ENCODE measurements at places on chromosomes 5 and 9.

DNA sequence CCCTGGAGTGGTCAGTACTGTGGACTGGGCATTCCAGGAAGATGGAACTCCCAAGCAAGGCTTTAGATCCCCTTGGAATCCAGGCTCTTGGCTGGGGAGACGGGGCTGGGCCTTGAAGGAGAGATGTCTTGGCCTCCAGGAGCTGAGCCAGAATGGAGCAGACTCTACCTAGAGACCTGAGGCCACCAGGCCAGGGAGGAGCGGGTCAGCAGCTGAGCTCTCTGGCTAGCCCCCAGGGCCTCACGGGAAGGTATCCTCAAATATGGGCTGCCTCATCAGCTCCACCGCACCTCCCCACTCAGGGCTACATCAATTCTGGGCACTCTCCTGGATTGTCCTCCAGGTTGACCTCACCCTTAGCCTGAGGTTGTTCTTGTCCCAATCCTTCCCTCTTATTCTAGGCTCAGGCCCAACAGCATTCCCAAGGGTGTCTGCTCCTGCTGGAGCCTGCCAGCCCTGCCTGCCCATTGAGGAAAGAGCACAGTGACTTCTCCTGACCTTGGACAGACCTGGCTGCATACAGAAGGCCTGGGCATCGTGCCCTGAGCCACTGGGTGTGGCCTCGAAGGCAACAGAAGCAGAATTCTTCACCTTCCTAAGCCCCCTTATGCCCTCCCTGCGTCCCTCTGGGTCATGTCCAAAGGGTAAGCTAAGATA lies 3.0 kb upstream of the PDLIM4 start:
- H3K27me3 ChIP-seq, result no peaks in the 10 kb centered on the region
- no peak overlapping the region for H3K27ac ChIP-seq
- no peaks in the 10 kb centered on the region for H3K36me3 ChIP-seq
- no peak overlapping the region for H3K4me3 ChIP-seq

DNA sequence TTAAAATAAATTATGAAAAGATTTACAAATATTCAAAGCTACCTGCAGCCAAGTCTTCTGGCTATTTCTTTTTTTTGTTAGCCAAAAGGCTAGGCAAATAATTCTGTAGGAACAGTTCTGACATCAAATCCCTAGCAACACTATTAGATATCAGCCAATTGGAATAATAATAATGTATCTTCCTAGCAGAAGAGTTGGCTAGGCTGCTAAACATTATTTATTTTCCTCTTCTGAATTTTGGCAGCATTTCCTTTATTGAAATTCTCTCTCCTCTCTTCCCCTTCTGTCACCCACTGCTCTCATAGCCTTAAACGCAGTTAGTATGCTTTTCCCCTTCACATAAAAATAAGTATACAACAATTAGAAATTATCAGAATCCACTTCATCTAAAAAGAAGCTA lies 42.6 kb downstream of the ZDHHC21 start:
- no peak for DNase-seq
- no peaks in the 10 kb centered on the region for H3K36me3 ChIP-seq
- no peak overlapping the region for H3K27ac ChIP-seq

DNA sequence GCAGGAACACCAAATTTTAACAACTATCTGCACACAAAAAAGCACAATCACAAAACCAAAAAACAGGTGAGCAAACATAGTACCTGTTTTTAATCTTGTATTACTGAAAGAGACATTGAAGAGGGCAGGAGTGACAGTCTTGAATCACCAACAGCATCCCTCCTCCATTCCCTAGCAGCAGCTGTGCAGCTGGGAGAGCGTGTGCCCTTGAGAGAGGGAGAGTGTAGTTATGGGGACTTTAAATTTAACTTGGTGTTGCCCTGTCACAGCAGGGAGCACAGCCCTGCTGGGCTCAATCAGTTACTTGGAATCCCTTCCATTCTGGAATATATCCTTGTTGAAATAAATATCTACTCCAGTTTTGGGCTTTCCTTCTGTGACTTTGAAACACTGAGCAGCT lies 1938.7 kb upstream of the NUDT12 start:
- no peaks in the 10 kb centered on the region for H3K4me1 ChIP-seq
- DNase-seq, result no peak
- H3K27me3 ChIP-seq, result no peaks in the 10 kb centered on the region
- no peak overlapping the region for H3K4me3 ChIP-seq

- H3K4me1 ChIP-seq, result no peaks in the 10 kb centered on the region
- H3K4me3 ChIP-seq, result no peak overlapping the region
- no peak overlapping the region for H3K27ac ChIP-seq
- no peaks in the 10 kb centered on the region for H3K36me3 ChIP-seq
Measured at GRCh38 chr5:66851306-66851705, 255.1 kb downstream of the MAST4 start.

DNA sequence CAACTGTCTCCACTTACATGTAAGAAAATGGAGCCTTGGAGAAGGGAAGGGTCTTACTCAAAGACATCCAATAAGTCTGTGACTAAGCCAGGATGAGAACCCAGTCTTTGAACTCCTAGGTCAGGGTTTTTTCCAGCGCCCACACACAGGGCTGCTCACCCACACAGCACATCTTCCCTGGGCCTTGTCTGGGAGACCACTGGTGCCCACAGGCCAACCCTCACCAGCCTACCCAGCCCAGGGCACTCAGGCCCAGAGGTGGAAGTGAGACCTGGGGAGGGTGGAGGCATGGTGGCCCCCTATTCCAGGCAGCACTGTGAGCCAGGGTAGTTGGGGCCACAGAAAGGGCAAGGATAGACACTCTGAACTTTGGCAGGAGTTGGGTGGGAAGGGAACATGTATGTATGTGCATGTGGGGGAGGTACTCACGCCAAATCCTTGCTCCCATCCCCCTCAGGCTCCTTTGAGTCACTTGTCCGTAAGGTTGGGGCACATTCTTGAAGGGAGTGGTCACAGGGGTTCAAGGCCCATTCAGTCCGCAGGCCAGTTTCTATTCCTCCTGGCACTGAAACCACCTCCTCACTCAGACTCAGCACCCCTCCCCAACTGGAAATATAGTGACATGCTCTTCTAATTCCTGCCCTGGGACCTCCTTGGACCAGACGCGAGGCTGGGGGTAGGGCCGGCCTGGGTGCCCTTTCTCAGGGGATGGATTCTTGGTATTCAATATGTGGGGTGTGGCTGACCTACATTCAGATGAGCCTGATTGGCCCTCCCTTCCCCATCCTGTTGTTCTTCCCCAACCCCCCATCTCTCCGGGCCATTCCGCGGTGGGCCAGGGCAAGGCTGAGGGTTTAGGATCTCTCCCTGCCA lies 2.9 kb upstream of the SLC4A9 start:
- DNase-seq, result no peak
- no peak overlapping the region for H3K4me3 ChIP-seq
- H3K27me3 ChIP-seq, result no peaks in the 10 kb centered on the region
- H3K4me1 ChIP-seq, result no peaks in the 10 kb centered on the region

DNA sequence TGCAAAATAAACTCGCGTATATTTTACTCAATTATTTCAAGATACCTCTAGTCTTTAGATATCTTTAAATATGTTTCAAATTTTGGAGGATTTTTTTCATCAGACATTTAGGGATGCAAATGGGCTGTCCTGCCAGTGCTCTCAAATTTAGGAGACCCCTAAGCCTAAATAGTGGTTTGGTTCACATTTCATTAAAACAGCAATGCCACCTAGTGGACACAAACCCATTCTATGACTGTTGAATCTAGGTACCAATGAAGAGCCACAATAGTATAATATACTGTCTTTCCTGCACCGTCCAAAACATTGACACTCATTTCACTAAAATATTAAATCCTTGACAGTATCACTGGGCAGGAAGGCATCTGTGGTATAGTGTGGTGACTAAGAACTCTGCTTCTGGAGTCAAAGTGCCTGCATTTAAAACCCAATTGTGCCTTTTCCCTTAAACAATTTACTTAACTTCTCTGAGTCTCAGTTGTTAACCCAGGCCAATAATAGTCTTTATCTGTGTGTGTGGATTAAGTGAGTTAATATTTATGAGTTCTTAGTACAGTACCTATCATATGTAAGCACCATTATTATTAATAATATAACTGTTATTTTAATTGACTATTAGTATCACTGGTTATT lies 148.0 kb downstream of the RORB start:
- no peaks in the 10 kb centered on the region for H3K36me3 ChIP-seq
- peaks cover 3% of the 10 kb centered on the region for H3K27me3 ChIP-seq
- no peak overlapping the region for H3K4me3 ChIP-seq

DNA sequence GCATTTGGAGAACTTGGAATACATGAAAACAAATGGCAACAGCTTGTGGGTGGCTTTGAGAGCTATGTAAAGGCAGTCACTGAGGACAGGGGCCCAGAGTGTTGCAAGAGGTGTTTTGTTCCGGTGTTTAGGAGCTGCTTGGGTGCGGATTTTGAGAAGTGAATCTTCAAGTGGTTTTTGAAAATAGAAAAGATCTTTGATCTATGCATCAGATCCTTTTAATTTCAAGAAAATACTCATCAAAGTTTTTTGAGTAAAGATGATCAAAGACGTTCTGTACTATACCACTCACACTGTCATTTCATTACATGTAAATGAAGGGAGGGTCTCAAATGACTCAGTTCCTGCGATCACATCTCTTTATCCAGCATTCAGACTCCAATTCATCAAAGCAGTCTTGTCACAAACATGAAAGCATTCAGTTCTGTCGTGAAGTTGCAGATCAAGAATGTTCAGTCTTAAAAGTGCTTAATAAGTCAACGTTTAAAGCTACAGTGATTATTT lies 112.5 kb downstream of the WDR41 start:
- peak; percentile 45 for DNase-seq
- peaks cover 4% of the 10 kb centered on the region for H3K27me3 ChIP-seq
- H3K4me3 ChIP-seq, result no peak overlapping the region
- H3K4me1 ChIP-seq, result no peaks in the 10 kb centered on the region
- no peaks in the 10 kb centered on the region for H3K36me3 ChIP-seq

DNA sequence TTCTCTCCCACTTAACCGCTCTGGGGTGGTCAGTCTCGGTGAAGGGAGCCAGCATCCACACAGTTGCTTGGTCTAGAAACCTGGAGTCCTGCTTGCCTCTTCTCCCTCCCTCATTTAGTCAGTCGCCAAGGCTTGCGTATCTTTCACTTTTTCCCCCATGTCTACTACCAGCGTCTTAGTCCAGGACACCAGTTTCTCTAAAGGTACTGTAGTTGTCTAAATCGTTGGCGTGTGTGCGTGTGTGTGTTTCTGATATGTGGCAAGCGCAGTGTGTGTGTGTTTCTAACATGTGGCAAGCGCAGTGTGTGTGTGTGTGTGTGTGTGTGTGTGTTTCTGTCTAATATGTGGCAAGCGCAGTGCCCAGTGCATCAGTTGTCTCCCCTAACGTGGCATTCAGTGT lies 641 bp downstream of the ATP6V1G1 start:
- H3K4me1 ChIP-seq, result peaks cover 34% of the 10 kb centered on the region
- DNase-seq, result no peak
- H3K27ac ChIP-seq, result peak overlapping the region; percentile 92
- peak overlapping the region; percentile 84 for H3K4me3 ChIP-seq
- no peaks in the 10 kb centered on the region for H3K27me3 ChIP-seq

GRCh38 chr5:134174841-134175839 lies 1.6 kb downstream of the SKP1 start:
- peak overlapping the region; percentile 96 for H3K27ac ChIP-seq
- peaks cover 2% of the 10 kb centered on the region for H3K36me3 ChIP-seq
- H3K27me3 ChIP-seq, result no peaks in the 10 kb centered on the region
- peak overlapping the region; percentile 61 for H3K4me3 ChIP-seq
- DNase-seq, result no peak

DNA sequence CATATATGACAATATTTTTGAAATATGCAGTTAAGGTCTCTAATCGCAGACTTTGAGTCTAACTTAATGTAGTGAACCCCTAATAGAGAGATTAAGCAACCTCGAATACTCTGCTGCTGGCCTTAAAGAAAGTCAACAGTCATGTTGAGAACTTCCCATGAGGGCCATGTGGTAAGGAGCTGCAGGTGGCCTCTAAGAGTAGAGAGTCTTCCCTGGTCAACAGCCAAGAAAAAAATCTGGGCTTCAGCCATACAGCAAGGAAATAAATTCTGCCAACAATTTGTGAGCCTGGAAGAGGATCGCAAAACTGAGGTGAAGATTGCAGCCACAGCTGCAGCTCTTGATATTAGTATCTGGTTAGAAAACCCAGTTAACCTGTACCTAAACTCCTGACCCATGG lies 935.2 kb upstream of the TYRP1 start:
- no peak overlapping the region for H3K27ac ChIP-seq
- H3K4me1 ChIP-seq, result no peaks in the 10 kb centered on the region
- no peak for DNase-seq
- H3K27me3 ChIP-seq, result no peaks in the 10 kb centered on the region
- no peak overlapping the region for H3K4me3 ChIP-seq

DNA sequence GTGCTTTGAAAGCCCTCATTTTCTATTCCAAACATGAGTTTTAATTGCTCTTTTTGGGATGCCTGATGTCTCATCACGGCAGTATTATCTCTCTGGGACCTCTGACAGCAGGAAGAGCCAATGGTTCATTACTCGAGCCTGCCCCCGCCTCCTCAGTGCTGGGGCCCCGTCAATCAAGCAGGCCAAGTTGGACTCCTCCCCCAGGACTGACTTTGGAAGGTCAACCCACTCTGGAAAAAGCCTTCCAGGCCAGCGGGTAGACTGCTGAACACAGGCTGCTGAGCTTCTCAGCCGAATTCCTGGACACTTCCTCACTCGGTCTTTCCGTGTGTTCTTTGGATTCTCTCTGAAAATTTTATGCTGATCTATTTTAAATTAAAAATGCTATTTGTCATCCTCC lies 9.5 kb upstream of the BARHL1 start:
- H3K4me3 ChIP-seq, result no peak overlapping the region
- no peak overlapping the region for H3K27ac ChIP-seq
- no peaks in the 10 kb centered on the region for H3K36me3 ChIP-seq
- DNase-seq, result no peak
- H3K27me3 ChIP-seq, result peaks cover 2% of the 10 kb centered on the region

GRCh38 chr5:137560420-137560819 lies 61.3 kb upstream of the SPOCK1 start:
- H3K27ac ChIP-seq, result no peak overlapping the region
- no peaks in the 10 kb centered on the region for H3K27me3 ChIP-seq
- no peaks in the 10 kb centered on the region for H3K4me1 ChIP-seq
- H3K36me3 ChIP-seq, result no peaks in the 10 kb centered on the region
- no peak for DNase-seq

DNA sequence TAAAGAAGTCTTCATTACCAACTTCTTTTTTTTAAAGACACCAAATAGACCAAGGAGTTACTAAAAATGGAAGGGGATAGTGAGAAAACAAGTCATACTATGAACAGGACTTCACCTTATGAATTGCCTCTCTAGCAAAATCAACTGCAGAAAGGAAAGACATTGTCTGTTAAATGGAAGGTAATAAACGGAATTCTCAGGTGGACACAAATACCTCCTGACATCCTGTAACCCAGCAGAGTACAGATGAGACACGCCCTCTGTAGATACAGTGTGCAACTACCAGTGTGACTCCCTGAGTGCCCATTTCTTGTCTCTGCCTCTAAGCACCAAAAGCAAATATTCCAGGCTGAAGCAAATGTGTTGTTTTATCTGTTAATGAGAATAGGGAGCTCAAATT lies 12.2 kb upstream of the PLPP1 start:
- no peak for DNase-seq
- H3K27me3 ChIP-seq, result no peaks in the 10 kb centered on the region
- no peak overlapping the region for H3K27ac ChIP-seq
- H3K4me1 ChIP-seq, result peaks cover 3% of the 10 kb centered on the region
- no peaks in the 10 kb centered on the region for H3K36me3 ChIP-seq

- no peaks in the 10 kb centered on the region for H3K27me3 ChIP-seq
- H3K4me3 ChIP-seq, result no peak overlapping the region
- H3K4me1 ChIP-seq, result no peaks in the 10 kb centered on the region
- no peak for DNase-seq
- H3K27ac ChIP-seq, result no peak overlapping the region
- no peaks in the 10 kb centered on the region for H3K36me3 ChIP-seq
Measured at GRCh38 chr5:9431496-9432258, 114.2 kb downstream of the SEMA5A start.

All from T-cell (primary cell).